ENCODE measurements at places on chromosomes 12 and 14. TPM values are rescaled to one million over a fixed set of nuclear protein-coding genes. Genes with fewer than 3 reads are reported as not detected.

PLEKHH1 gene
- 0.34 TPM for total RNA-seq

MYF6 gene
- total RNA-seq: 0.45 TPM

GPR84 gene
- total RNA-seq: not detected

RPS6KL1 gene
- total RNA-seq: 0.89 TPM

LRRC43 gene
- 1.3 TPM for total RNA-seq

RPGRIP1 gene
- total RNA-seq: not detected

CLEC1B gene
- total RNA-seq: not detected

DAO gene
- total RNA-seq: not detected

C14orf39 gene
- total RNA-seq: 0.67 TPM

AKAP6 gene
- 0.15 TPM for total RNA-seq

CCDC38 gene
- total RNA-seq: not detected

CLEC4D gene
- total RNA-seq: not detected

ADSS1 gene
- total RNA-seq: 2.7 TPM

OLR1 gene
- total RNA-seq: 1.0 TPM

HCAR2 gene
- not detected for total RNA-seq

MAP1LC3B2 gene
- total RNA-seq: 0.17 TPM

A2ML1 gene
- not detected for total RNA-seq

KLRC2 gene
- not detected for total RNA-seq

ITGA7 gene
- 2.9 TPM for total RNA-seq

ZCRB1 gene
- 32.3 TPM for total RNA-seq

VASH1 gene
- total RNA-seq: 4.0 TPM

AMHR2 gene
- total RNA-seq: not detected

MYH6 gene
- total RNA-seq: not detected

KRT79 gene
- total RNA-seq: not detected

CD163 gene
- total RNA-seq: not detected

RNU4-1 gene
- total RNA-seq: under 0.01 TPM

SELPLG gene
- total RNA-seq: 0.74 TPM

P3H3 gene
- 54.1 TPM for total RNA-seq

EAPP gene
- 33.3 TPM for total RNA-seq

CCDC175 gene
- total RNA-seq: not detected

GLIPR1L1 gene
- not detected for total RNA-seq

SDR9C7 gene
- total RNA-seq: not detected

KLHL33 gene
- 0.50 TPM for total RNA-seq

REC8 gene
- 64.6 TPM for total RNA-seq

KMT2D gene
- total RNA-seq: 14.6 TPM

SPTB gene
- total RNA-seq: not detected

RFLNA gene
- 0.34 TPM for total RNA-seq

TESPA1 gene
- not detected for total RNA-seq

RFX4 gene
- total RNA-seq: not detected

WIF1 gene
- total RNA-seq: 0.15 TPM

CCNK gene
- 11.3 TPM for total RNA-seq

POTEG gene
- not detected for total RNA-seq

VPS37B gene
- total RNA-seq: 27.7 TPM

MSRB3 gene
- total RNA-seq: 14.9 TPM

KCNMB4 gene
- total RNA-seq: 0.45 TPM

KLRC4 gene
- total RNA-seq: not detected

RPL10L gene
- not detected for total RNA-seq

PLA2G1B gene
- total RNA-seq: not detected

ENDOU gene
- total RNA-seq: not detected

STON2 gene
- total RNA-seq: 0.50 TPM

NEDD8 gene
- 246 TPM for total RNA-seq

SLC6A15 gene
- 3.0 TPM for total RNA-seq

GALNT16 gene
- total RNA-seq: 0.17 TPM

KCNH3 gene
- total RNA-seq: 2.2 TPM

KRT1 gene
- total RNA-seq: not detected

Data from bronchus fibroblast of lung (primary cell).